ENCODE measurements at places on chromosomes 13 and 19.

GRCh38 chr19:35025969-35026368, 4.3 kb upstream of the SCN1B start:
- DNase-seq: no peak

DNA sequence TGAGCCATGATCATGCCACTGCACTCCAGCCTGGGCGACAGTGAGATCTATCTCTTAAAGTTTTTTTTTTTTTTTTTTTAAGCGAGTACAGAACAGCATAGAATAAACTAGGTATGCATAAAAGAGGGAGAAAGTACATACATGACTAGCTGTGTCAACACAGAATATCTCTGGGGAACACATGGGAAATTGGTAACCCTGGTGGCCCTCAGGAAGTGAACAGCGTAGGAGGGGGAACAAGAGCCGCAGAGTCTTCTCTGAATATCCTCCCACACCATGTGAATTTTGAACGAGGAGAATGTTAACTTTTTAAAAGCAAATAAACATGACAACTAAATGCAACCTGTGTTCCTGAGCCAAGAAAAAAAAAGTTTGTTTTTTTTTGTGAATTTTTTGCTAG, 15.2 kb downstream of the PHLDB3 start:
- DNase-seq: no peak

GRCh38 chr19:2308114-2308556, at the start of gene LINGO3:
TSS of gene LINGO3 (minus strand) at chr19:2308154. CDS start at chr19:2291776, 16,378 bp downstream.
- DNase-seq: no peak

DNA sequence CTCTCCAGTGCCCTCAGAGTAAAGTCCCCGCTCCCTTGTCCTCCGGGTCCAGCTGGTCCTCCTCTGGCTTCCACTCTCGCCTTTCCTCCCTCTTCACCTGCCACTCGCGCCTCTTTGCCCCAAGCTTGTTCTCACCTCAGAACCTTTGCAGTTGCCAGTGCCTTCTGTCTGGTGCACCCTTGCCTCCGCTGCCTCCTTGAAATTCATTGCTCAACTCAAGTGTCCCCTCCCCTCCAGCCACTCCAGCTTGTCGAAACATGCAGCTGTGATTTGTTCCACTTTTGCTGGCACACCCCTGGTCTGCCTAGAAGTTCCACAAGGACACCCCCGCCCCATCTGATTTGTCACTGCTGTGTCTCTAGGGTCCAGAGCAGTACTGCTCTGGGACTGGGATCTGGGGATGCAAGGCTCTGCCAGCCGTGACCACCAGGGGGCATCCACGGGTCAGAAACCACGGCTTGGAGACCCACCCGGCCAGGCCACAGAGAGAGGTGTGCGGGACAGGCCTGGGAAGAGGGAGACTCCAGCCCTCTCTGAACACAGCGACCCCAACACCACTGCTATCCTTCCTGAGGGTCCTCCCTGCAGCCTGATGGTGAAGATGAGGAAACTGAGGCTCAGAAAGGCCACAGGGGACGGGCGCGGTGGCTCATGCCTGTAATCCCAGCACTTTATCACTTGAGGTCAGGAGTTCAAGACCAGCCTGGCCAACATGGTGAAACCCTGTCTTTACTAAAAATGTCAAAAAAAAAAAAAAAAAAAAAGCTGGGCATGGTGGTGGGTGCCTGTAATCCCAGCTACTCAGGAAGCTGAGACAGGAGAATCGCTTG, 49.9 kb downstream of the AP1M1 start:
- peak; percentile 92 for DNase-seq

DNA sequence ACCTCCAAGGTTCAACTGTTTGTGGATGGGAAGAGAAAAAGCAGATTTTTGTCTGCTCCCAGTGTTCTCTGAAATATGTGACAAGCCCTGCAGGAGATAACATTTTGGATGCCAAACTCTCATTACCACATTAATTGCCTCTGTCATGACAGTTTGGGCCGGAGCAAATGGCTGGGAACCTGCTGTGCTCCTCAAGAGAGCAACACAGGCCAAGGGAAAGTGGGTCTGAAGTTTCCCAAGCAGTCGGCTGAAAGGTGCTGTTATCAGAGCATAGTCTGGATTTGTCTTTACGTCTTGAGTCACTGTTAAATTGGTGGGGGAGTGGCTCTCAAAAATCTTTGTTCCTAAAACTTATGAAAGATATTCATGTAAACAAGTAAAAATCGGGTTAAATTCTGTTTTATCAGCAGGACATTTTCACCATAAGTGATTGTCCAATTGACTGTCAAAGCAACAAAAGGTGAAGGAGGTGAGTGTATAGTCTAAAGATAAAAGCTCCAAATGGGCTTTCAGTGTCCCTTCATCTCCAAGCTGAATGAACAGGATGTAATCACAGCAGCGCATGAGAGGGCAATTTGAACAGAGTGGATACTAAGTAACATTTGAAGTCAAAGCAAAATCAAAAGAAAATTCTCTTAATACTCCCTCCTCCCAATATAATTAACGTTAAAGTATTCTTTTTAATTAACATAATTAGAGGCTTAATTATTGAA, 844.8 kb downstream of the PCDH17 start:
- DNase-seq: no peak

GRCh38 chr13:62299988-62300387, 884.3 kb upstream of the PCDH20 start:
- DNase-seq: no peak

DNA sequence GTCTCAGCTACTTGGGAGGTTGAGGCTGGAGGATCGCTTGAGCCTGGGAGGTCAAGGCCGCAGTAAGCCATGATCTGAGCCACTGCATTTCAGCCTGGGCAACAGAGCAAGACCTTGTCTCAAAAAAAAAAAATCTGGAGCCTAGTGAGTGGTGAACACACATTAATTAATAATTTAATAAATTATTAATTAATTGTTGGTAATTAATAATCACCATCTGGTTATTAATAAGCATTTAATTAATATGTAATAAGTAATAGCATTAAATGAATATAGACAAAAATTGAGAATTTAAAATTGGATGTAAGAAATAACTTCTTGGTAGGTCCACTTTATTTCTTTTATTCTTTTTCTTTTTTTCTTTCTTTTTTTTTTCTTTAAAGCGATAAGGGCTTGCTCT, 31.9 kb upstream of the CEBPA start:
- DNase-seq: no peak

GRCh38 chr13:19048381-19048780, 133.2 kb downstream of the TUBA3C start:
- no peak for DNase-seq

DNA sequence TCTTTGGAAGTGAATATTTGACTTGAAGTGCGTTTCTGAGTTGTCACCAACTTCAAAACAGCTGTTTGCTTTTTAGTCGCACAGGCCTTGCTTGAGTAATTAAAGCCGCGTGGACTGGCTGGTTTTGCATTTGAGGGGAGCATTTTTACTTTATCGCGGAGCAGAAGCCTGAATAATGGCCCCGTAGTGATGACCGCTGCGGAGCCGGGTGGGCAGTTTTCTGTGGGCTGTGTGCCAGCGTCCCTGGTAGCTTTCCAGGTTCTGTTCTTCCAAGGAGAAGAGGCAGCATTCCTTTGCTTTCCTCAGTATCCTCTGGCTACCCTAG, 1.1 kb downstream of the NAA16 start:
- peak; percentile 60 for DNase-seq

- no peak for DNase-seq
These were observed 14.3 kb upstream of the FNDC3A start for GRCh38 chr13:48961379-48961778.

- no peak for DNase-seq
These were observed 78.7 kb upstream of the RFC3 start for GRCh38 chr13:33739254-33739653.

DNA sequence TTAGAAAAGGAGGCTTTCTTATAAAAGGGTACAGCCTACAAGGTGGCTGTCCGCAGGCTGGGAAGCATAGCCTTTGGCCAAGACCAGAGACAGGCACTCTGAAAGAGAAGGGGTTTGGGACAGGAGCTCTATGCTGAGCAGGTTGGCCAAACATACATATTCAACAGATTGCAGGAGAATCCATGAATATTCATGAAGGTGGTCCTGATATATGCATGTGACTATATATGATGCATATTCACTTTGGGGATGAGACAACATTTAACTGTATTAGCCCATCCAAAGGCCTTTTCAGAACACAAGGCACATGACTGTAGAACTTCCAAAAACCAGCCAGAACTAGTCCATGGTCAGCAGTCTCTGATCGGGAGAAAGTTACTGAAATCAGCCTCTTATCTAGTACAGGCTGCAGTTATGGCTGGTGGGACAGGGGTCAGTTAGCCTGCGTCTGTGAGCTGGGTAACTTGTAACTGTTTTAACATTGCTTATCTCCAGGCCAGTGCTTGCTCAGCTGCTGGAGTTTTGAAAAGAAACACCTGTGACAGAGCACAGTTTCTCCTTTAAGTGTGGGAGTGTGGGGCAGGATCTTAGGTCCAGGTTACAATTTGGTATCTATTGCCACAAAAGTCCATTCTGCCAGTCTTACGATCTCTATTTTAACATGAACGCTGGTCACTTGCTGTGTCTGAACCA, 924.2 kb downstream of the UQCRFS1 start:
- DNase-seq: no peak

DNA sequence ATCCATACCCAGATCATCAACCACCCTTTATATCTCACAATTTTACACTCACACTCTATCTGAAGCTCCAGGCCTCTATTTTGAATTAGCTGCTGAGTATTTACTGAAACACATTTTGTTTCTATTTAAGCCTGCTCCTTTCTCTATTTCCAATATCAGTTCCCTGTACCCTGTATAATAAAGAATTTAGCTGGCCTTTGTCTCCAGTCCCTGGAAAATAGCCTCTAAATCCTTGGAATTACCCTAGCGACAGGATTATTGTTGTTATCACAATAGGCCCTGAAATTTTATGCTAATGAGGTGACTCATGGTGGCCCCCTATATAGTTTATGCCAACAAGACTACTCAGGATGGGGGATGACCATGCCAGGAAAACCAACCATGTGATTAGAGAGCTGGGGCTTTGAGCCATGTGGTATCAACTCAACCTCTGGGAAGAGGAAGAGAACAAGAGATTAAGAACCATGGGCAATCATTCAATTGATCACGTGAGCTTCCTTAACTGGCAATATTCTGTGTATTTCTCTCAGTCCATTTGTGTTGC, 72.7 kb downstream of the KATNAL1 start:
- no peak for DNase-seq

DNA sequence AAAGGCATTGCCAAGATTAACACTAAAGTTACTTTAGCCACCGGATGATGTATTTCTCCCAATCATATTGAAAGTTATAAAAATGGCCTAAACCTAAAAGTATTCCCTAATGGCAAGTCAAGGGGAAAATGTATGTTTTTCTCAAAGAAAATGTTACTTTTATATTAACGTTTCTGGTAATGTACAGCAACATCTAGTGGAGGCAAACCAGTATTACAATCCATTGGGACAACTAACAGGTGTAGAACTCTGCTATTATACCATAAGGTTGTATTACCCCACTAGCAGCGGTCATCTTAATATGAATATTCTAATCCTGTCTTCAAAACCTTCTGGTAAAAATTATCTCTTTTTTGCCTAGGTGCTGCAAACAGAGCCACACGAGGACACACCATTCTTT, 69.2 kb downstream of the ZNF100 start:
- no peak for DNase-seq

DNA sequence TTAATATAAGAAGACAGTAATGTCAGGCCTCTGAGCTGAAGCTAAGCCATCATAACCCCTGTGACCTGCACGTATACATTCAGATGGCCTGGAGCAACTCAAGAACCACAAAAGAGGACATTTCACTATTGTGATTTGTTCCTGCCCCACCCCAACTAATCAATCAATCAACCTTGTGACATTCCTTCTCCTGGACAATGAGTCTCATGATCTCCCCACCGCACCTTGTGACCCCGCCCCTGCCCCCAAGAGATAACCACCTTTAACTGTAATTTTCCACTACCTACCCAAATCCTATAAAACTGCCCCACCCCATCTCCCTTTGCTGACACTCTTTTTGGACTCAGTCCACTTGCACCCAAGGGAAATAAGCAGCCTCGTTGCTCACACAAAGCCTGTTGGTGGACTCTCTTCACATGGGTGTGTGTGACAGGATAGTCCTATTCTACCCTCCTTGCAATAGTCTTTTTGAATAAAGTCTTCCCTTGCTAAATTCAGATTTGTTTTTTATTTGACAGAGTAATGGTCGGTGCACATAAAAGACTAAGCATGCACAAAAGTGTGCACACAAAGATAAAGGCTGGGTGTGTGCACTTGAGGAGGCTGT, 14.0 kb downstream of the CD70 start:
- DNase-seq: no peak

- DNase-seq: peak; percentile 71
These were observed 10.5 kb upstream of the PLIN3 start for GRCh38 chr19:4877753-4878490.

GRCh38 chr13:74289861-74290773, 155.9 kb upstream of the KLF12 start:
- DNase-seq: peak; percentile 71

DNA sequence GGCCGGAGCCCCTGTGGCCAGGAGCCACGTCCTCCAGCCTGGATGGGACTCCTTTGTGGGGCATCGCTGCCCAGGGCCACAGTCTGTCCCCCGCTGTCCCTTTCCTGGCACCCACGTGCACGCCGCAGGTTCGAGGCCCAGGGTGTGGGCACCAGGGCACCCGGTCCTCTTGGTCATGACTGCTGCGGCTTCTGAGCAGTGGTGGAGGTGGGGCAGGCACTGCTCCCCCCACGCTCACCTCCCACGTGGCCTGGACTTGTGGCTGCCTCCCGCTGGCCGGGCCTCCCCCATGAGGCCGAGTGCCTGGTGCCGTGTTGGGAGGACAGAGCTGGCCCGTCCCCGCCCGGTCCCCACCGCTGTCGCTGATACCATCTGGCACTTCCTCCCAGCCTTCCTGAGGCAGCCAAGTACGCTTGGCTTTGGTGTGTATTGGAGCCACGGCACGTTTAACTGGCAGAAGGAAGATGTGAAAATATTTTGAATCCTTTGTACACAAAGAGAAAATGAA, 12.8 kb downstream of the SPPL2B start:
- DNase-seq: no peak

- DNase-seq: no peak
These were observed 45.4 kb upstream of the SPACA7 start for GRCh38 chr13:112330479-112331381.

- no peak for DNase-seq
These were observed 211.7 kb downstream of the TEX29 start for GRCh38 chr13:111532111-111532510.

DNA sequence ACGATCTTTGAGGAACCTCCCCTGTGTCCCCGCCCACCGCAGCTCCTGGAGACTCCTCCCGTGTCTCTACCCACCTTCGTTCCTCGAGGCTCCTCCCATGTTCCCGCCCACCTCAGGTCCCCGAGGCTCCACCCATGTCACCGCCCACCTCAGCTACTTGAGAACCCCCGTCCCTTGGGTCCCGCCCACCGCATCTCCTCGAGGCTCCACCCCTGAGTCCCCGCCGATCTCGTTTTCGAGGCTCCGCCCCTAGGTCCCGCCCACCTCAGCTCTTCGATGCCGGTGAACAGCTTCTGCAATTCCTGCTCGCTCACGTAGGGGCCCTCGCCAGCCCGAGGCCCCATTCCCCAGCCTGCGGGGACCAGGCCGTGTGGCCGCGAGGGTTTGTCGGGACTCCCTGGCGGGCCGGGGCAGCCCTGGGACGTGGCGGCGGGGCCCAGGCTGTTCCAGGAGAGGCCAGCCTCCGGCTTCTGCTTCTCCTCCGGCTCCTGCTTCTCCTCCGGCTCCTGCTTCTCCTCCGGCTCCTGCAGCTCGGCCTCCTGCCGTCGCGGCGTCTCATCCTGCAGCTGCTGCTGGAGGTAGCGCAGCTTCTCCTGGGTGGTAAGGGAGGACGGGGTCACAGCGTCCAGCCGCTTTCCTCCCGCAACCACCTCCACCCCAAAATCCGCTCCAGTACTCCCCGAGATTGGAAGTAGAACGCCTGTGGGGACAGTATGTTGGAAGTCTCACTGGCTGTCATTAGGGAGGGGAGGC, 16.7 kb downstream of the TSKS start:
- DNase-seq: peak; percentile 69
